ENCODE measurements at places on chromosomes 6 and 20.

DNA sequence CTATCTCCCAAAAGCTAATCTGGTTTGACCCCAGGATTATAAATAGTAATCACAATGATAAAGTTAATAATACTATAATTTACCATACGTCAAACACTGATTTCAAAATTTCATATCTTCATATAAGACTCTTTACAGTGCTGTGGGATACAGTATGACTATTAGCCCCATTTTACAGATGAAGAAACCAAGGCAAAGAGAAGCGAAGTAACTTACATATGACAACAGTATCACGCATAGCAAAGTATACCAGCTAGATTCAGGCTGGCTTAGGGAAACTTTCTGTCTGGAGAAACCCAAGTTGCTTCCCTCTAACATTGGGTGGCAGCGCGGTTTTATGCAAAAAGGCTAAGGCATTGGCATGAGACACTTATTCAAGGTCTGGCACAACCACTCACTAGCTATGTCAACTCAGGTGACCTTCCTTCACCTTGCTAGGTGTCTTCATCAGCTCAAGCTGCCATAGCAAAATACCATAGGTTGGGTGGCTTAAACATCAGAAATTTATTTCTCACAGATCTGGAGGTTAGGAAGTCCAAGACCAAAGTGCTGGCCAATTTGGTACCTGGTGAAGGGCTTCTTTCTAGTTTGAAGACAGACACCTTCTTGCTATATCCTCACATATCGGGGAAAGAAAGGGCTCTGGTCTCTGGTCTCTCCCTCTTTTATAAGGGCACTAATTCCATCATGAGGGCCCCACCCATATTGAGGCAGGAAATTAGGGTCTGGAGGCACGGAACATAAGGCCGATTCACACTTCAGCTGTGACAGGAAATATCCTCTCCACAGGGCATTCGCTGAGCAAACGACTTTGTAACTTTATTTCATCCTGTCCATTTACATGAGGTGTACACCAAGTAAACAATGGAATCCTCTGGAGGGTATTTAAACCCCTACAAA lies 22.4 kb upstream of the UTRN start:
- no peak for DNase-seq

DNA sequence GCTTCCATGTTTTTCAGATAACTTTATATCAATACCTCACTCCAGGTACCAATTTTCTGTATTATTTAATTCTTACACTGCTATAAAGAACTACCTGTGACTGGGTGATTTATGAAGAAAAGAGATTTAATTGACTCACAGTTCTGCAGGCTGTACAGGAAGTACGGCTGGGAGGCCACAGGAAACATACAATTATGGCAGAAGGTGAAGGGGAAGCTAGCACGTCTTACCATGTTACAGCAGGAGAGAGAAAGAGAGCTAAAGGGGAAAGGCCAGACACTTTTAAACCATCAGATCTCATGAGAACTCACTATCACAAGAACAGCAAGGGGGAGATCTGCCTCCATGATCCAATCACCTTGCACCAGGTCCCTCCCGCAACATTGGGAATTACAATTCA lies 119.1 kb upstream of the BMP5 start:
- no peak for DNase-seq

DNA sequence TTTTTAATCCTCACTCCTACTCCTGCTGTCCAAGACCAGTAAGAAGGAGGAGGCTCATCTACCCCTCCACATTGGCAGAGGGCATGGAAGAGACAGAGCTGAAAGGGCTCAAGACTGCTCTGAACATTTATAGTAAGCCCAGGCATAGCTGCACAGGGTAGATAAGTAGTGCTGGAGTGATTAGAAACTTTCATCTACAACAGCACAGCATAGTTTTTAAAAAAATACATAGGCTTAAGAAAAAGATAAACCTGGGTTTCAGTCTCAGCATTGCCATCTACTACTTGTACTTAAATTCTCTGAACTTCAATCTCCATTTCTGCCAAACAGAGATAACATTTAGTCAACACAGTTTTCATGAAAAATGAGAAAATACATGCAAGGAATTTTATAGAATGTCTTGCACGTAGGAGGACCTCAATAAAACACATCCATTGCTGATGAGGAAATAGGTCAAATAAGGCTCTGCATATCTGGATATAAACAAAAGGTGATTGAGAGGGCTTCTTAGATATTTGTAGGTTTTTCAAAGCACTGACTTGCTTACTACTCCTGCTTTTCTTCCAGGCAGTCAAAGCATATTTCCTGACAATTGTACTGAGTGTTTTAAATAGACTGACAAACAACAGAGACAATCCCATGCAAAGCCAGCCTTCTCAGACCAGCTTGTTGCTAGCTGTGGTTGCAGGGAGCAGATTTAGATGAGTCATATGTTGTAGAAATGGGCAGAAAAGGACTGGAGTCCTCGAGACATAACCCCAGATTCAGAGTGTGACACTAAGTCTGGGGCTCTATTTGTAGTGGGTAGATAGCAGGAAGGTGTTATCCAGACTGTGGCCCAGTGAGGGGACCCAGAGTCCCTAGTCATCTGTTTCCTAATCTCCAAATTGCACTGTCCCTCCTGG lies 107.4 kb upstream of the TAB2 start:
- DNase-seq, result no peak

- no peak for DNase-seq
Measured at GRCh38 chr6:83804886-83805285, 48.3 kb upstream of the RIPPLY2 start.

- no peak for DNase-seq
Measured at GRCh38 chr6:74964871-74965441, 240.9 kb downstream of the COL12A1 start.

GRCh38 chr6:159908535-159908934 lies 17.7 kb downstream of the MAS1 start:
- DNase-seq, result no peak

DNA sequence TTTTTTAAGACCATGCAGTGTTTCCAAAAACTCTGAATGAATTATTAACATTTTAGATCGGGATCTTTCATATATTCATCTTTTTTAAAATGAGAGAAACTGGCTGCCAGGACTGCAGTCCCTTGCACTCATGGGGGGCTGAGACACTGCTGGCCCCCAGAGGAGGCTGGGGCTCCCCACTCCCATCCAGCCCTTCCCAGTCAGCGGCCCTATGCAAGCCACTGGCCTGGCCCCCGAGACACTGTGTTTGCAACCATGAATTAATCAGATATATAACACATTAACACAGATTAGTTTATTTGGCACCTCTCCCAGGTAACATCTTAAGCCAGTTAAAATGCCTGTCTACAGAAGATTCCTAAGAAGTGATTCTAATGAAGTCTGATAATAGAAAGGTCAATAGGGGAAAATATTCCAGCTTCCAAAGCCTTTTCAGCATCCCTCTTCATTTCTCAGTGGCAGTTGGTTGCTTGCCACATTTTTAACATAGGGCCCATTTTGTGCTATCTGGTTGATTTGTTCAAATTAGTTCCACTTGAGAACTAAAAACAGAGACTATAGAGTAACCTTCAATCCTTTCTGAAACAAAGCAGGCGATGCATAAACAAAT lies 184.4 kb upstream of the FBXL4 start:
- DNase-seq, result no peak

- no peak for DNase-seq
Measured at GRCh38 chr6:124203812-124204167, 400.1 kb downstream of the NKAIN2 start.

DNA sequence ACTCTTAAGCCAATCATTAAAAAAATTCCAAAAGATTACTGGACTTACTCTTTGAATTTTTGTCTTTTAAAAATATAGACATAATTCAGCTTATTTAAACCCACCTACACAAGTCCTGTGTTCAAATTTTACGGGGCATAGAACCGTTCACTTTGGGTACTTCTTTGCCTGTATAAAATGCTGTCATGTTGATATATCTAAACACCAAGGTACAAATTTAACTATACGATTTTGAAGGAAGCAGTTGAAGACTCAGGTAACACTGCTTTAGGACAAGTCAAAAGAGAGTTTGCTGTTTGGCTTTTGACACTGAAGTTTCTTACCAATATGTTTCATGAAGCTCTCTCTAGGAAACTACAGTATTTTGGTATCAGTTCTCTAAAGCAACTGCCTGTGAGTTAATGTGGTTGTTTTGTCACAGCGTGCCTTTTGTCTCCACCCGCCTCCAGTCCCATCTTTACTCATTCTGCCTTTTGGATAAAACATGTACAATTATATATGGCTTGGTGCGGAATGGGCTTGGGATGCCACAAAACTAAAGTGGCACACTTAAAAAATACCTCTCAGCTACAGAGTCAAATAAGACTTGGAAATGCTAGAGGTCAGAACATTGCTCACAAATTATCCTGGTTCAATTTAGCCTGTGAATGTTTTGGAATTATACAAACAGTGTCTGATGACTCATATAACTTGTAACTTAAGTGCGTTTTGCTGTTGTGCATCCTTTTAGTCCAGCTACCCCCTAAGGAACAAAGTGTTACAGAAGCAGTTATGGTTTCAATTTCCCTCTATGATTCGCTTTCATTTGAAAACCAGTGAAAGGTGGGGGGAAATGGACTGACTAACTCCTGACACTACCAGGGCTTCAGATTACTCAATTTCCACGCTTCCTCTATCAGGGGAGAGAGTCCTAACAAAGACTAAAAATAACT lies 38.7 kb downstream of the RGS17 start:
- peak; percentile 48 for DNase-seq

DNA sequence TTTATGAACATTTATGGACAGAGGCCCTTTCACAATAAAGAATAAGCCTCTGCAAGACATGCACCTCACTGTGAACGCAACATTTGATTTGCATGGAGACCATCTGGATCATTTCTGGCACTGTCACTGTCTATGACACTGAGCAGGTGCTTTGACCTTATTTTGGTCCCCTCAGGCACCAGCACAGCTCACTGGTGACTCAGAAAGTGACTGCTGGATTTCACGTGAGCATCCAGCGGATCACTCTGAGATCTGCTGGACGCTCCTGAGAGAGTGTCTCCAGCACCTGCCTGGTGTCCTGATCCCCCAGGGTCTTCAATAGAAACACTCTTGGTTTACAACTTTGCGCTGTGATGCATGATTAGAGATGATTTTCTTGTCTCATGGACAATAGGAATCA lies 375.7 kb downstream of the TENT5A start:
- no peak for DNase-seq

GRCh38 chr6:28886079-28886439 lies 37.7 kb downstream of the TRIM27 start:
- no peak for DNase-seq

DNA sequence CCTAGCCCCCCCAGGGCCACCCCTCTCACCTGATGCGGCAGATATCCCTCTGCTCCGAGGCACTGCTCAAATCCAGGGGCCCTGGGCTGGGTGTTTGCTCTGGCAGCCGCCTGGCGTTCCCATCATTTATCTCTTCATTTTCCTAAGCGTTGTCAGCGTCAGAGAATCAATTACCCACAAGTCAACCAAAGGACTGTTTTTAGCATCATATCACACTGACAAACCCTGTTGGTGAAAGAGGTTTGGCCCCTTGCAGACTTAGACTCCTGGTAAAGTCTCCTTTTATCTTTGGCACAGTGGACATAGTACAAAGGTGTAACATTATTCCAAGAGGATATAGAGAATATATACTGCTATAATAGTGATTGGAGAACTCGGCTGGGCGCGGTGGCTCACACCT lies at the start of gene GHRH:
GHRH (minus strand) TSS at position 101 of the 400 bp plus-strand sequence. CDS start 4,925 bp downstream, outside the sequence.
- DNase-seq, result no peak

GRCh38 chr6:124599656-124600055 lies 362.6 kb upstream of the RNF217 start:
- no peak for DNase-seq

DNA sequence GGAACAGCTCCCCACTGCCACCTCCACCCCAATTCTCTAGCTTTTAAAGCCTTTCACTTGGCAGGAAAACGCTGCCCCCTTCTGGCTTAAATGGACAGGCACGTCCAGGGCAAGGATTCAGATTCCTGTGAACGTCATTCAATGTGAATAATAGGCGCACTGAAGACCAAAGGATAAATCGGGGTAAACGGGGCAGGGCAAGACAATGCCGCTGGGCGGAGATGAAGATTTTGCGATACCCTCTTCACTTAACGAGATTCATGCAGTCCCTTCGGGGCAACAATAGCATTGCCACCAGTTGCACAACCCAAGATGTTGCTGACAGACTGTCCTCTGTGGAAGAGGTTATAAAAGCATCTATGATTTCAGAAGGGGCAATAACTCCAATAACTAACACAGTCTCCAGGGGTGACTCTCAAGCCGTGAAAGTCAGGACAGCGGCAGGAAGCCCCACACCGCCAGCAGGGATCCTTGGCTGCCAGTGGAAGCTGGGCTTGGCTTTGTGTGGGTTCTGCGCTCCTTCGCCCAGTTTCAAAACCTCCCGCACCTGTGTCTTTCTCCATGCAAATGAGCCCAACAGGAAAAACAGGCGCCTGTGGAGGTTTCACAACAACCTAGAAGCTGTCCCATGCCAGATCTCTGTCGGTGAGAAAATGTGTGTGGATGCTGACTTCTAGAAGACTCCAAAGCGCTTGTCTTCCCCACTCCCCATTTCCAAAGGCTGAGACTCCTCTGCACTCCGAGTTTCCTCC lies 291.8 kb downstream of the BMP7 start:
- DNase-seq, result peak; percentile 47

- DNase-seq, result no peak
Measured at GRCh38 chr6:89862273-89862672, 32.0 kb upstream of the GJA10 start.

- no peak for DNase-seq
Measured at GRCh38 chr6:168920289-168920688, 333.4 kb downstream of the THBS2 start.

- no peak for DNase-seq
Measured at GRCh38 chr20:40657526-40657925, 31.5 kb downstream of the MAFB start.

DNA sequence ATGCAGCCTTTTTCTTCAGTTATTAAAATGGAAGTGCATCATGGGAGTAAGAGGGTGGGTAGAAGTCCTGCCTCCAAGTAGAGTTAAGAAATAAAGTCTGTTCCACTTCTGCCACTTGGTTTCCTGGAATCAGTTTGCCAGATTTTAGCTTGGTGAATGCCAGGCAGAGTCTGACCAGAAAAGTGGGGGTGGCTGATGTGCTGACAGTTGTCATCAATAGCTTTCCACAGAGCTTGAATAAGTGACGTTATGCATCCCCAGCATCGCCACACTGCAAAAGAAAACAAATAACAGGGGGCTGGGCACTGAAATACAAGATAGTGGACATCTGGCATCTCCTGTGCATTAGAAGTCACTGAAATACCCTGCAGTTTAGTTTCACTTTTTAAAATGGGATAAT lies 30.8 kb upstream of the CEP162 start:
- DNase-seq, result no peak
